ENCODE measurements at places on chromosomes 2 and 18. TPM values are rescaled to one million over a fixed set of nuclear protein-coding genes. Genes with fewer than 3 reads are reported as not detected.

DNA sequence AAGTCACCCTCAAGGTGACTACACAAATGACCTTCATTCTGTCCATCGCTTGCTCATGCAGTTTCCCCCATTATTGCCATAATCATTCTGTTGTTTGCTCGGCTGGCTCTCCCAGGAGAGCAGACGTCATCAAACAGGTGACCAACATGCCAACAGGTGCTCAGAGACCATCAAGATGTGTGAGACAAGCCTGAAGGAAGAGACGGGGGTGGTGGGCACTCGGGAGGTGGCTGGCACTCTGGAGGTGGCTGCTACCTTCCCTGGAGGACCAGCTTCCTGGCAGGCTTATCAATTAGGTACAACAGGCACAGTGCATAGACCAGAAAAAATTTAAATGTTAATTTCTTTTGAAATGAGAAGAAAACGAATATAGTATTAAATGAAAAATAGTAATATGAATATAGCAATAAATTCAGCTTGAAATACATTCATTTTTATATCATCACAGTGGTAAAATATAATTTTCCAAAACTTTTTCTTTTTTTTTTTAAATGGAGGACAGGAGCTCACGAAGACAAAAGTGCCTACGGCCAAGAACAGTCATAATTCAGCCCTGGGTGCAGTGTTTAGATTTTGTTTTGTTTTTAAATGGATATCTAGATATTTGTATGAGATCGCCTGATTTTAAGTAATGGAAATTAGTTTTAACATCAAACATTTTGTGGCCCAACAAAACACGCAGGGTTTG is 16.9 kb upstream of the HAAO start:
- no peak for DNase-seq

DNA sequence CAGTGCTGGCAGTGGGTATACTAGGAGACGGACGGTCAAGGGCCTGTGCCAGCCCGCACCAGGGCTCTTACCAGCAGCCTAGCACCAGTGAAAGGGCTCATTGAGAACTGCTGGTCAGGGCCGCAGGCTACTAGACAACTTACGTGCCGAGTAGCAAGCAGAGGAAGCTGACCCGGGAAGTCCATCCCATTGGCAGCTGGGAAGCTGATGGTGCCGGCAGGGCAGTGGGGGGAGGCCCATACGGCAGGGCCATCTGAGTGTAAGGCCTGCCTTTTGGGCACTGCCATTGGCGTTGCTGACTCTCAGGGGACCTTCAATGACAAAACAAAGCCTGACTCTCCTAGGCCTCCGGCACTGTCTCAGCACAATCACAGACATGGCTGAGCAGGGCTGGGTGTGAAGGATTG is 20.6 kb downstream of the EFR3B start:
- no peak for DNase-seq

DNA sequence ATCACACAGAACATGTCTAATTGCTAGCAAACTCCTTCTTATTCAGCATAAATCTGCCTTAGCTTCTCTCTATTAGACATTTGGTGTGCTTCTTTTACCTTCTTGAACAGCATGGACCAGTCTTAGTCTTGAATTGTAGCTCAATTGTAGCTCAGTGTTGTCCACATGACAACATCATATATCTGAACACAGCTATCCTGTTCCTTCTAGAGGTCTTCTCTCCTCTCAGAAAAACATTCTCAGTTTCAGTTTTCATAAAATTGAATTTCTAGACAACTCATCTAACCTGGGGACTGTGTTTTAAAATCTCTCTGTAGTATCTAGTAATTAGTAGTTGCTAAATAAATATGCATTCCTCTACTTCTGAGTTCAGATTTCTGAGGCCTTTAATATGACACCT is 47.6 kb downstream of the CPO start:
- DNase-seq = no peak

DNA sequence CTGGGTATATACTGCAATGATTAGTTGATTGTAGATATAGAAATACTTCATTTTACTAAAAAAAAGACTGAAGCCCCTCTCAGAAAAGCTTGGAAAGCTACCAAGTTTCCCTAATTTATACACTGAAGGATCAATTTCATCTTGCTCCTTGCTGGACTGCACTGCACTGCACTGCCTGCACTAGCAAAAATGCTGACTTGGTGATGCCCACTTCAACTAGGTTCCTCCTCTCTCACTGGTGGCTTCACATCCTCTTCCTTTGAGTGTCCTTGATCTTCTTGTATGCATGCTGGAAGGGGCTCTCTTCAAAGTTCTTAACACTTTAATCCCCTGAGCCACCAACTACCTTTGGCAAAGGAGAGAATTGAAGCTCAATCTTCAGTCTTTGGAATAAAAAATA is 31.7 kb upstream of the ITPRID2 start:
- no peak for DNase-seq

- DNase-seq = no peak
These were observed 46.8 kb upstream of the ITPRID2 start for GRCh38 chr2:181844551-181845290.

GRCh38 chr2:200159829-200160781 is 146.4 kb upstream of the SPATS2L start:
- DNase-seq = no peak

- no peak for DNase-seq
These were observed 8.4 kb downstream of the FBXO36 start for GRCh38 chr2:229930656-229931055.

DNA sequence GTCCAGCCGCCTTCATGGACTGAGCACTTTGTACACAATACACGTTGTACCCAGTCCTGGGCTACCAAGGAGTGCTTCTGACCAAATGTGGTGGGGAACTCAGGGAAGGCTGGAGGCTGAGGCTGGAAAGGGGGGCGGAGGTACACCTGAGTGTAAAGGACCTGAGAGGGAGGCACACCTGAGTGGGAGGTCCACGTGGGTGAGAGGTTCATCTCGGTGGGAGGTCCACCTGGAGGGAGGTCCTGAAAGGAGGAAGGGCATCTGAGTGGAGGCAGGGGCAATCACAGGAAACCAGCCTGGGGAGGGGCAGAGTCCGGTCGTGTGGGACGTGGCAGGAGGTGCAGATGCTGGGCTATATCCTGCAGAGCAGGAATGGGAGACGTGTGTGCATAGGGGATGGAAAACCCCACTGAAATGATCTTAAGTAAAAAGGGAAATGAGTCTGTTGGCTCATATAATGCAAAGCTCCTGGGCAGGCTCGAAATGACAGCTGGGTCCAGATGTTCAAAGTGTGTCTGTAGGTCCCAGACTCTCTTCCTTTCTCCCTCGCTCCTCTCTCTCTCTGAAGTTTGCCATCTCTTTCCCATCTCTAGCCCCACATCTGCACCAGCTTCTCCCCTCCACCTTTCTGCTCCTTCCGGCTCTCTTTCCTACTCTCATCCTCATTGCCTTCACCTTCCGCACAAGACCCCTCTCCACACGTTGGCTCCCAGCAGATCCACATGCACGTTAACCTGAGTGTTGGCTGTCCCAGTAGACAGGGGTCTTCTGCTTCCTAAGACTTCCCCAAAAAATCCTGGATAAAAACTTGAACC is 137.7 kb downstream of the PXDN start:
- DNase-seq = no peak

DNA sequence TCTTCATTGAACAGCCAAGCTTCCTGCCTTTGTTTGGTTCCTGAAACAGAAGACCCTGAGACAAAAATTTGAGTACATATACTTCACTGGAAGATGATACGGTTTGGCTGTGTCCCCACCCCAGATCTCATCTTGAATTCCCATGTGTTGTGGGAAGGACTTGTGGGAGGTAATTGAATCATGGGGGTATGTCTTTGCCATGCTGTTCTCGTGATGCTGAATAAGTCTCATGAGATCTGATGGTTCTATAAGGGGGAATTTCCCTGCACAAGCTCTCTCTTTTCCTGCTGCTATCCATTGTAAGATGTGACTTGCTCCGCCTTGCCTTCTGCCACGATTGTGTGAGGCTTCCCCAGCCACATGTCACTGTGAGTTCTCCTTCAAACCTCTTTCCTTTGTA is 76.5 kb downstream of the BABAM2 start:
- no peak for DNase-seq

- DNase-seq = no peak
These were observed 102.4 kb downstream of the COL3A1 start for GRCh38 chr2:189076572-189076971.

GRCh38 chr2:60109744-60110143 is 443.7 kb downstream of the BCL11A start:
- no peak for DNase-seq

- DNase-seq = no peak
These were observed 164.1 kb downstream of the FHOD3 start for GRCh38 chr18:36461551-36461987.

GRCh38 chr18:31219395-31219794 is 56.7 kb upstream of the DSC1 start:
- DNase-seq = no peak

DNA sequence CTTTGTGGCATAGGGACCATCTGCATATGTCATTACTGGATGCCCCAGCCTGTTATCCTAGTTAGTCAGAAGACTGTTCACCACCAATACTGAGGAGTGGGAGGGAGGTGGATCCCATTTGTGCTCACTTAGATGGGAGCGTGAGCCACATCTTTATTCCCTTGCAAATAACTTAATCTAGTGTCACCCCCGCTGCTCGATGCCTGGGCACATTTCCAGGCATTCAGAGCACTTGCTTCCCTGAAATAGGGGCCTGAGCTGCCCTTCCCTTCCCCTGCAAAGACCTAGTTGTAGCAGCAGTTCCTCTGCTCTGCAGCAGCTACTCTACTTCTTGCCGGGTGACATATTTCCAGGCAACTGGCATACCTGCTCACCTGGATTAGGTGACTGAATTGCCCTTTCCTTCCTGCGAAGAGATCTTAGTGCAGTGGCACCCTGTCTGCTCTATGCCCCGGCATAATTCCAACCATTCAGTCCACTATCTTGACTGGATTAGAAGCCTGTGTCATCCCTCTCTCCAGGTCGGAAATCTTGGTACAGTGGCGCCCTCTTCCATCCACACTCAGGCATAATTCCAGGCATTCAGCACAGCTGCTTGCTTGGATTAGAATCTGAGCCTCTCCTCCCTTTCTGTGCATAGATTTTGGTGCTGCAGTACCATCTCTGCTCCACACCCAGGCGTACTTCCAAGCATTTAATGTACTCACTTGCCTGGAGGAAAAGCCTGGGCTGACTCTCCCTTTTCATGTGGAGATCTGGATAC is 1389.1 kb upstream of the TMEFF2 start:
- no peak for DNase-seq

- DNase-seq = no peak
These were observed 794.8 kb downstream of the SATB2 start for GRCh38 chr2:198662905-198663304.

- DNase-seq = no peak
These were observed 26.8 kb upstream of the EPAS1 start for GRCh38 chr2:46270384-46270783.

DNA sequence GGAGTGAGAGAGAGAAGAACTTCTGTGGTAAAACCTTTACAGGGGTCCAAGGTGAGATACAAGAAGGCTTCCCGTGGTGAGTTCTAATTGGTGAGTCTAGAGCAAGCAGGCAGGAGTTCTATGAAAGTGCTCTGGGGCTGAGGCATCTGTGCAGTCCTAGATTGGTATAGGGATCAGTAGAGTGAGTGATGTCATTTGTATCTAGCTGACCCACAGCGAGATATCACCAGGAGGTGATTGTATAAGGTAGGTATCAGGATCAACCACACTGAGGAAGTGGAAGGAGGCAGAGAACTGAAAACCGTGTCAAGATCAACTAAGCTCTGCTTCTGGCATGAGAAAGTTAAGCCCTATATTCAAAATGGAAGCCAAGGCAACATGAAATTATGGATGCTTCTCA is 1648.9 kb upstream of the TMEFF2 start:
- DNase-seq = no peak

DNA sequence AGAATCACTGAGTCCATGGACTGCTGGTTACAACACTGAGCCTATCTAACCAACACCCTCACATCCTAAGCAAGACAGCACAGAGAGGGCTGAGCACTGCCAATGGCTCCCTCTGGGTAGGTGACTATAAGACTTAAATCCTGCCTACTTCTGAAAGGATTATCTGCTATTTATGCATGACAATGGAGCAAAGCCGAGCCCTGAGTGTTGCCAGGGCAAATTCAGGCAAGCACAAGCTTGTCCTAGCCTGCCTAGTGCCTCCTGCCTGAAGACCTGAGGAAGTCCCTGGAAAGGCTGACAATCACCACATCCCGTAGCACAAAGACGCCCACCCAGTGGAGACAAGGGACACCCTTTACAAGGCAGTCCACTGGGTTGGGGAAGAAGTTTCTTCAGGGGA is 129.7 kb downstream of the OSR1 start:
- DNase-seq = no peak

DNA sequence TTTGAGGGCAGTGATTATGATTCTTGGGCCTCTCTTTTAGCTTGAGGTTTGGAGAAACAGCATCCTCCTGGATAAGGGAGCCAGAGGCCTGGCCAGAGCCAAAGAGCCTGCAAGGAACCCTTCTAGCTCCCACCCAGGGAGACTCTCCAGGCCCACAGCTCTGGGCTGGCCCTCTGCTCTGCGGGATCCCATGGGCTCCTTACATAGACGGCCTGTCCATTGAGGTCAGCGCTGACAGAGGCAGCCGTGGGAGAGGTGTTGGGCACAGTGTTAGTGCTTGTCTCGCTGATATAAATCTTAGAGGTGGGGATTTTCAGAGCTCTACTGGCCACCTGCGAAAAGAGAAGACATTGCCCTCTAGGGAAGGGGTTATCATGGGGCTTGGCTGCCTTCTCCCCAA is 67.2 kb downstream of the XDH start:
- DNase-seq = no peak

GRCh38 chr2:195633974-195634373 is 23.1 kb upstream of the SLC39A10 start:
- DNase-seq = no peak

Gene UGT1A8
- total RNA-seq = not detected

Gene TEKT4
- total RNA-seq = not detected

Gene EEF1B2
- total RNA-seq = 947 TPM

Gene CHRND
- not detected for total RNA-seq

Gene CNTNAP5
- total RNA-seq = not detected

Gene COL3A1
- not detected for total RNA-seq

Data from CD4-positive, alpha-beta memory T cell (primary cell).